ENCODE measurements at places on chromosomes 3 and 15.

GRCh38 chr15:71146580-71146982, 31.3 kb downstream of the THSD4 start:
- no peak for DNase-seq
- H3K36me3 ChIP-seq = no peaks in the 10 kb centered on the region
- H3K4me3 ChIP-seq = no peak overlapping the region

GRCh38 chr3:45608885-45609284, 14.3 kb downstream of the LIMD1 start:
- DNase-seq = no peak
- no peaks in the 10 kb centered on the region for H3K27me3 ChIP-seq
- H3K36me3 ChIP-seq = no peaks in the 10 kb centered on the region
- no peak overlapping the region for H3K27ac ChIP-seq
- peaks cover 3% of the 10 kb centered on the region for H3K4me1 ChIP-seq
- no peak overlapping the region for H3K4me3 ChIP-seq

DNA sequence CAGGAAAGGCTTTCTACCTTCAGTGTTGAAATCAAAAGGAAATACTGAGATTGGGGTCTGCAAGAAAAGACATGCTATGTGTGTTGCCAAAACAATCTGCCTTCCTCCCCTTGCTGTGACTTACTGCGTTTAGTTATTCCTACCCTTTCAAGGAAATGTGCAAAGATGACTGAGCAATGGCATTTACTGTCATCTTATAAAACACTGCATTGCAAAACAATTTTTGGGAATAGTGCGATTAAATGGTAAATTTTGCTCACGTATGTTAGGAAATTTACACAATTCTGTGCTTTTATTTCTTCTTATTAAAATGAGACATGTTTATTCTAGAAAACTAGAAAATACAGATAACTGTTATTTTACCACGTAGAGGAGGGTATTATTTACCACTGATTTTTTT, 45.8 kb downstream of the PDE8A start:
- H3K4me1 ChIP-seq = no peaks in the 10 kb centered on the region
- H3K27me3 ChIP-seq = peaks cover 2% of the 10 kb centered on the region

GRCh38 chr3:171377859-171378258, 82.3 kb downstream of the TNIK start:
- H3K36me3 ChIP-seq = no peaks in the 10 kb centered on the region
- DNase-seq = no peak
- H3K4me3 ChIP-seq = no peak overlapping the region
- H3K27me3 ChIP-seq = no peaks in the 10 kb centered on the region
- H3K4me1 ChIP-seq = peaks cover 13% of the 10 kb centered on the region

DNA sequence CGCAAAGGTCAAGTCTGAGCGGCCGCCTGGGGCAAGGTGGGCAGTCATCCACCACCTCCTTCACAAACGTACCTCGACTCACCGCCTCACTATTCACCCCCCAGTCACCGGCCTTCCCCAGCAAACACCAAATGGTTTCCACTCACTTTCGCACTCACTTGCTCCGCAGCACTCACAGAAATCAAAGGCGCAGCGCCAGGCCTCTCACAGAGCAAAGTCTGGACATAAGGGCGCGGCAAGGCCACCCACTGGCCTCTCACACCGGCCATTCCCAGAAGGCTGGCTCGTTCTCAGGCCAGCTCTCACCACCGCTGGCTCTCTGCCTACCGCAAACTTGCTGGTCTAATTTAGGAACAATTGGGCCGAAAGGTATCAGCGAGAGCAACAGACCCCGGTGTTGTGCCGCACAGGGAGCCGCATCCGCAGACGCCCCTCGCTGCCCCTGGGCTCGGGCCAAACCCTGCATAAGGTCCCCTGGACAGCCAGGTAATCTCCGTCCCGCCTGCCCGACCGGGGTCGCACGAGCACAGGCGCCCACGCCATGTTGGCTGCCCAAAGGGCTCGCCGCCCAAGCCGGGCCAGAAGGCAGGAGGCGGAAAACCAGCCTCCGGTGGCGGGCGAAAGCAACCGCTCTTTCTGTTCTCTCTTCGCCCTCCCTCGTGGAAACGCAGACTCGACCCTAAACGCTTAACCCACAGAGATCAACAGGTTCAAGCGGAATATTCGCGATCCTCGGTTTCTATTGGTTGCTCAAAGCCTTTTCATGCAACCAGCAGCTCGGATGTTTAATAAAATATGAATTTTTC, 2.9 kb downstream of the SHOX2 start:
- H3K27me3 ChIP-seq = peaks cover 50% of the 10 kb centered on the region
- H3K36me3 ChIP-seq = peaks cover 12% of the 10 kb centered on the region
- peaks cover 22% of the 10 kb centered on the region for H3K4me1 ChIP-seq
- H3K27ac ChIP-seq = peak overlapping the region; percentile 99

DNA sequence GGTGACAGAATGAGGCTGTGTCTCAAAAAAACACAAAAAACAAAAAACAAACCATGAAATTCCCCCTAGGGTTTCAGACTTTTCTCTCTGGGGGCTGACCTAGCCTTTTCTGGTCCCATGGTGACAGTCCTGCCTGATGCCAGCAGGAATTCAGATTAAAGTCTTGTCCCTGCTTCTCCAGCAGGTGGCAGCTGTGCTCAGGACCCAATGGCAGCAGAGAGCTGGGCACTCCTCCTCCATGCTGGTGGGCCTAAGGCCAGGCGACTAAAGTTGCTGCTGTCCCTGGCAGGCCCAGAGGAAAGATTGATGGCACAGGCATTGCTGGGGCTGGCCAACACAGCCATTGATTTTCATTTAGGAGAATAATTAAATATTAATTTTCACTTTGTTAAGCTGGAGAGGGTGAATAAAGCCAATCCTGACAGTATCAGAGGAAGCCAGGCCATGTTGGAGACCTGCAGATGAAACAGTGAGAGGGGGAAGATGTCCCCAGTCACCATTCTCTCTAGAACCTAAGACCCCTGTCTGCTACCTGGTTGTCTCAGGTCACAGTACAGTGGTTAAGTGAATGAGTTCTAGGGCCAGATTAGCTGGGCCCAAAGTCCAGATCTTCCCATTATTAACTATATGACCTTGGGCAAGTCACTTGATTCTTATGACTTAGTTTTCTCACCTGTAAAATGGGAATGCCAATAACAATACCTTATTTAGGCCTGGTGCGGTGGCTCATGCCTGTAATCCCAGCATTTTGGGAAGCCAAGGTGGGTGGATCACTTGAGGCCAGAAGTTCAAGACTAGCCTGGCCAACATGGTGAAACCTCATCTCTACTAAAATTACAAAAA, 7.1 kb downstream of the CELF6 start:
- peak; percentile 79 for DNase-seq
- H3K27me3 ChIP-seq = peaks cover 2% of the 10 kb centered on the region
- no peaks in the 10 kb centered on the region for H3K36me3 ChIP-seq

DNA sequence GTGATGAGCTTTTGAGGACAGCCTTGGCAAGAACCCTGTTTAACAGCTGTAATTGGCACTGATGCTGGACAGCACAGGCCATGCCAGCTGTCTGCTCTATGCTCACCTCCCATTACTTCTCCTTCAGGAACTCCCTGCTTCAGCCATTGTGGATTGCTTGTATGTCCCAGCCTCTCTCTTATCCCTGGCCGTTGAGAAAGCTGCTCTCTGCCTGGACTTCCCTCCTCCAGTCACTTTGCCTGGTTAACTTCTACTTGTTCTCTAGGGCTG, 444.5 kb downstream of the EPHB1 start:
- H3K4me3 ChIP-seq = no peak overlapping the region
- DNase-seq = no peak
- no peaks in the 10 kb centered on the region for H3K36me3 ChIP-seq
- peaks cover 5% of the 10 kb centered on the region for H3K27me3 ChIP-seq
- no peak overlapping the region for H3K27ac ChIP-seq

DNA sequence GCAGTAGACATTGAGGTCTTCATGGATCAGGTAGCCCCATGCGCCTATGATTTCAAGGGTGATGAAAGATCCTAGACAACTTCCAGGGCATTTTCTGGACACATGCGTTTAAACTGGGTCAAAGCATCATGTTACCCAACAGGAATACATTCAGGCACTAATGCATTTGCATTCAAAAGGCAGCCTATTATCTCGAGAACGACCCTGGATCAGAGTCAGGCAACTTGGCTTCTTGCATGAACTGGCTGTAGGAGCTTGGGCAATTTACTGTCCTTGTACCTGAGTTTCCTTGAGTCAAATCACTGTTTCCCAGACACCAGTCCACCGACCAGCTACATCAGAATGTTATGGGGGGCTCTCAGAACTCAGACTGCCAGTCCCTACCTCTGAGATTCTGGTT, 51.5 kb upstream of the CHST2 start:
- H3K27ac ChIP-seq = peak overlapping the region; percentile 65
- peaks cover 42% of the 10 kb centered on the region for H3K4me1 ChIP-seq
- no peaks in the 10 kb centered on the region for H3K36me3 ChIP-seq
- no peak for DNase-seq
- peaks cover 4% of the 10 kb centered on the region for H3K27me3 ChIP-seq
- no peak overlapping the region for H3K4me3 ChIP-seq

DNA sequence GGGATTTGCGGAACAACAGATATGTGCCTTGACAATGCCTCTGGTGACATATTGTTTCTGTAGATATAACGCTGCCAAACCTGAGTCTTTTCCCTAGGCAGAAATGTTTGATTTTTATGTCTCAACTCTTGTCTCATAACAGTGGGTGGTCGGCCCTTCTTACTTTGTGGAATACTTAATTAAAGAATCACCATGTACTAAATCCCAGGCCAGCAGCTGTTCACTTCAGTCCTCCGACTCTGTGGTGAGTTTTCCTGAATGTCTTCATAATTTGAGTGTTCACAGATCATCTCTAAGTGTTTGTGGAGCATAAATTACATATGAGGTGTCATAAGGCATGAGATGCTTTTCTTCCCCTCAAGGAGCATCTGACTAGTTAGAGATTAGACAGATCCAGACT, 5.9 kb downstream of the FETUB start:
- H3K27me3 ChIP-seq = no peaks in the 10 kb centered on the region
- no peak overlapping the region for H3K4me3 ChIP-seq
- DNase-seq = no peak
- no peaks in the 10 kb centered on the region for H3K4me1 ChIP-seq

DNA sequence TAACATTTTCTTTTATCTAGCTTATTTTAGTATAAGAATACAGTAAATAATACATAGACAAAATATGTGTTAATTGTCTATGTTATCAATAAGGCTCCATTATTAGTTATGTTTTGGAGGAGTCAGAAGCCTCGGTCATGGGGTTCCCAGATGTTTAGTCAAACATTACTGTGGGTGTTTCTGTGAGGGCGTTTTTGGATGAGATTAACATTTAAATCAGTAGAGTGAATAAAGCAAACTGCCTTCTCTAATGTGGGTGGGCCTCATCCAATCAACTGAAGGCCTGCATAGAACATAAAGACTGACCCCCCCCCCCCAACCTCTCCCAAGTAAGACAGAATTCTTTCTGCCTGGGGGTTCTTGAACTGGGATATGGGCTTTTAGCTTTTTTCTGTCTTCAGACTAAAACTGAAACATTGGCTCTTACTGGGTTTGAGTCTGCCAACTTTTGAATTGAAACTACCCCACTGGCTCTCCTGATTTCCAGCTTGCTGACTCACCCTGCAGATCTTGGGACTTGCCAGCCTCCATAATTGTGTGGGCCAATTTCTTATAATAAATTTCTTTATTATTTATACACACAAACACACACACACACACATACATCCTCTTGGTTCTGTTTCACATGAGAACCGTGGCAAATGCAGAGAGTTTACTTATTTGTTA, 192.0 kb downstream of the TPRG1 start:
- H3K27ac ChIP-seq = no peak overlapping the region
- no peaks in the 10 kb centered on the region for H3K27me3 ChIP-seq
- DNase-seq = no peak
- no peaks in the 10 kb centered on the region for H3K36me3 ChIP-seq
- H3K4me1 ChIP-seq = peaks cover 12% of the 10 kb centered on the region
- no peak overlapping the region for H3K4me3 ChIP-seq
